Pulmonary artery endothelial cell (primary cell): ENCODE measurements at places on chromosomes 7 and 10.

DNA sequence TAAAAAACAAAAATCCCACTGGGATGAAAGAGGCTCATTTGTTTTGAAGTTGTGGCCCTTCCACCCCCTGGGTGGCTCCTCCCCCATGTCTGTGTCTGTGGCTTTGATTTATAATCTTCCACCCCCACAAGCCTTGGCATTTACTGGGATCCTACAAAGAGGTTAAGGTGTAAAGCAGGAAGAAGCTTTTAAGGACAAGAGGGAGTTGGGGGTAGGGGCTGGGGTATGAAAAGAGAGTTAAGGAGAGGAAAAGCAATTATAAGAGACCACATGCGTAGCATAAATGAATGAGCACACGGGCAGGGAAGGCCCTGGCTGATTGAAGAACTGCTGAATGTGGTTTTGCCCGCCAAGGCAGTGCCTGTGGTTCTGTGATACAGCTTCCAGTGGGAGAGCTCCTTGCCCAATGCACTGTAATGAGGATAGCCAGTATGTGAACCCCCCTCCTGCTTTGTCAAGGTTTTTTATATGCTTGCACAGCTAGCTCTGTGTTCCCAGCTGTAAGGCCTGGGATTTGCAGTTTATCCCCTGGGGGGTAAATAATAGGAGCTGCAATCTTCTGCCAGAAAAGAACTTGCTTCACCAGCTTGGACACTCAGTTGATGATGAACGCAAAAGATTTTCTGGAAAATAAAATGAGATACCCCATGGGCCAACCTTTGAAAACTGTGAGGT lies 34.7 kb upstream of the KMT2E start:
- DNase-seq = no peak

DNA sequence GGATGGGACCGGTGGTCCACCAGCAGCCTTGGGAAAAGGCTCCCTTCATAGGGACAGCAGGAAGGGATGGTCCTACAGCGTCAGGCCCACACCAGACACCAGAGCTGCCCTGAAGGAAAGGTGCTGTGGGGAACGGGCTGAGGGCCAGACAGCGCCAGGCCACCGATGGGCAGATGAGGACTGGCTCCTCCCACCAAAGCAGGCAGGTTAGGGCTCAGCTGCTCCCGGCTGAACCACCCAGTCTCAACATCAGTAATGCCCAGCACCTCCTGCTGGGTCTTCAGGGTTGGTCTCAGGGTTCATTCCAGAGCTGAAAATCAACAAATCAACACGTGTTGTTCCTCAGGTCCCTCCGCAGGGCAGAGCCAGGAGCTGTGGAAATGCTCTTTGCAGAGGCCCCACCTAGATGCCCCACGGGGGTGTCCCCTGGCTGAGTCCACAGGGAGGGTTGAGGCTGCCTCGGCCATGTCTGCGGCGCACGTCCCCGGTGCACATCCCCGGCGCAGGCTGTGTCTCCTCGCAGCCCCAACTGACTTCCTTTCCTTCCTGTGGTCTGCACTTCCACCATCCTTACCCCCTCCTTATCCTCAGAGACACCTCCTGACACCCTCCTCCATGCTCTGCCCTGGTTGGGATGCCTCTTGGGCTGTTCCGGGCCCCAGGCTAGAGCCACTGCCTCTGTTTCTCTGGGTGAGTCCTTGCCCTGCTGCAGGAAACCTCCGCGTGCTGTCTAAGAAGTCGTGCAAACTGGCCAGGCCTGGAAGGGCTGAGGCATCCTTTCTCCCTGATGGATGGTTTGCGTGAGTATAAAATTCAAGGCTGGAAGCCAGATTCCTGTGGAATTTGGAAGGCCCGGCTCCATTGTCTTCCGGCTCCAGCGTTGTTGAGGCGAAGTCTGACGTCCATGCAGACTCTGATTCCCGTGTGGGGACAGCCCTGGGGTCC lies 32.8 kb upstream of the CFAP46 start:
- no peak for DNase-seq

GRCh38 chr10:102286216-102286615 lies 40.9 kb downstream of the GBF1 start:
- DNase-seq = no peak

- no peak for DNase-seq
Observed at GRCh38 chr10:58348571-58349033, 13.8 kb downstream of the UBE2D1 start.

DNA sequence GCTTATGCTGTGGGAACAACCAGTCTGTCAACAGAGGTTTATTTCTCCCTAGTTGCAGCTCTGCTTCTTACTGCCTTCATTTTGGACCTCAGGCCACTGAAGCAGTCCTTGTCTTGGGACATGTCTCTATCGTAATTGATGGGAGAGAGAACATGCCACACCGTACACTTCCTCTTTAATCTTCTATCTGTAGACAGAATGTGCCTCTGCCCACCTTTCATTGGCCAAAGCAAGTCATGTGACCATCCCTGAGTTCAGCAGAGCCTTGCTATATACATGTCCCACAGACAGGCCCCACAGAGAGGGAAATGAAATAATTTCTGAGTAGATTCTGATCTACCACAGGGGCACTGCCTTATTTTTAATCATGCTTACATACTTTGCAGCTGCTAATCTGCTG lies 98.0 kb downstream of the KCND2 start:
- no peak for DNase-seq
